ENCODE measurements at places on chromosomes 5 and 9. TPM values are rescaled to one million over a fixed set of nuclear protein-coding genes. Genes with fewer than 3 reads are reported as not detected.

CSNK1A1 gene
- total RNA-seq, result 165 TPM

ACTL7A gene
- total RNA-seq, result not detected

PCA3 gene
- not detected for total RNA-seq

FOXD4L3 gene
- not detected for total RNA-seq

ZSWIM6 gene
- 5.7 TPM for total RNA-seq

MELK gene
- 69.6 TPM for total RNA-seq

THBS4 gene
- 2.2 TPM for total RNA-seq

ACTBL2 gene
- total RNA-seq, result not detected

APBB3 gene
- total RNA-seq, result 16.3 TPM

OR1Q1 gene
- total RNA-seq, result not detected

COL27A1 gene
- 4.0 TPM for total RNA-seq

SV2C gene
- total RNA-seq, result 0.02 TPM

MUSK gene
- total RNA-seq, result not detected
